Stimulated activated memory B cell treated with anti-CD40 and anti-IgM and Interleukin-4, amounts not matched to agents 10 μg/mL and 1 μg/mL and 100 μg/mL, for 72 hours (primary cell): ENCODE measurements at places on chromosomes 1 and 21.
A peak's percentile ranks its signal among the peaks of the same experiment; 100 is the strongest.

DNA sequence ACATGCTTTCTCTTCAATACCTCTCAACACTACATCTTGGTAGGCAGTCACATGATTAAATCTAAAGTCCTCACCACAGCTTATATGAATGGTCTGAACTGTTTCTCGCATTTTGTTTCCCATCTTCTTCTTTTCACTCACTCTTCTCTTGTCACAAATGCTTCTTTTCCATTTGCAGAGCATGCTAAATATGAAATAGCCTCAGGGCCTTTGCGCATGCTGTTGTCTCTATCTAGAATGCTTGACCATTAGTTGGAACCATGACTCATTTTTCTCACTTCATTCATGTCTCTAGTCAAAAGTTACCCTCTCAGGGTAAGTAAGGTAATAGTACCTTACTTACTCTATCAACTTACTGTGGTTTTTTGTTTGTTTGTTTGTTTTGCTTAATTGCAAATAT lies 239.7 kb downstream of the PTPRC start:
- no peak for ATAC-seq

- no peak for ATAC-seq
Observed at GRCh38 chr1:183148599-183148998, 37.5 kb upstream of the LAMC2 start.

DNA sequence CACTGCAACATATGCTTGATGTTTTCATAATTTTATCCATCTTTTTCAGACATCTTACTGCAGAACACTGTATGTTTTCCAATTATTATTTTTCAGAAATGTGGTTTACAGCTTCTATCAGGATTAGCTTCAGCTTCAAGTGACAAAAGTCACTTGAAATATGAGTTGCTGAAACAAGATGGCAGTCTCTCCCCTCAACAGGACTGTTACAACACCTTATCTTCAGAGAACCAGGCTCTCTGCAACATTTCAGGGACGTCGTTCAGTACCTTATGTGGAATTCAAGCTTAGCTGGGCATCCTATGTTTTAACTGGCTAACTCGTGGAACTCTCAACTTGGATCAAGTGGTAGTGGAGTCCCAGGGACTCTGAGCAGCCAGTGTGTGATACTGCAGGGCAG lies 2.0 kb upstream of the UBE2G2 start:
- no peak for ATAC-seq

DNA sequence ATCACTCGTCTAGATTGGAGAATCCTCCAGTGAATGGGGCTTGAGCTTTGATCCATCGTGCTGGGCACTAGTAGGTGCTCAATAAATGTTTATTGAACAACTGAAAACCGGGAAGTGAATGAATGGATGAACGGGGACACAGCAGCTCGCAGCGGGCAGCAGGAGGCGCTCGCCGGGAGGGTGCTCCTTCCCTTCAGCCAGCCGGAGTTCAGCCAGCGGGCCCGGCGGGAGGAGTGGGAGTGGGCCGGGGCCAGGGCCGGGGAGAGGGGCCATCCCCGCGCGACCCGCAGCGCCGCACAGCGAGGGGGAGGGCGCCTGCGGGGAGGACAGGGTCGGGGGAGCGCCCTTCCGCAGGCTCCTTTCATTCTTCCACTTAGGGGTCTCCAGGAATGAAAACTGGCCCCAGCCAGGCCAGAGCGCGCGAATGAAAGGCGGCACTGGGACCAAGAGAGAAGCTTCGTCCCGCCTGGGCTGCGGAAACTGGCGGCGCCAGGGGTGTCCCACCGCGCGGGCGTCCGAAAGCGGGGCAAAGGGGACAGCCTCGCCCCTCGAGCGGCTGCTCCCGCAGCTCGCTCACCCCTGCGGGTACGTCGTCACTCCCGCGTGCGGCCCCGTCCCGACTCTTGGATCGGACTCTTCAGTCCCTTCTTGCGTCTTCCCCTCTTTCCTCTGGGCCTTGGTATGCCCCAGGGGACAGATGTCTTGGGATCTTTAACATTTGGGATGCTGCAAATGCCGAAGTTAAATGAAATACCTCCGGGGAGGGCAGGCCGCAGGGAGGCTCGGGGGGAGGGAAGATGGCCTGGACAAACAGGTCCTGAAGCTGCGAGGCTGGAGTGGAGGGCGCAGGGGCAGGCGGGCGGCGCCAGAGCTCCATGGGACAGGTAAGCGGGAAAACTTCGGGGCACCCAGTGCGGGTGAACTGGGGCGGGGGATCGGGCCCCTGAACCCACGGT lies 3.6 kb upstream of the INAVA start:
- no peak for ATAC-seq

- no peak for ATAC-seq
Observed at GRCh38 chr1:230429067-230429735, 3.1 kb upstream of the PGBD5 start.

DNA sequence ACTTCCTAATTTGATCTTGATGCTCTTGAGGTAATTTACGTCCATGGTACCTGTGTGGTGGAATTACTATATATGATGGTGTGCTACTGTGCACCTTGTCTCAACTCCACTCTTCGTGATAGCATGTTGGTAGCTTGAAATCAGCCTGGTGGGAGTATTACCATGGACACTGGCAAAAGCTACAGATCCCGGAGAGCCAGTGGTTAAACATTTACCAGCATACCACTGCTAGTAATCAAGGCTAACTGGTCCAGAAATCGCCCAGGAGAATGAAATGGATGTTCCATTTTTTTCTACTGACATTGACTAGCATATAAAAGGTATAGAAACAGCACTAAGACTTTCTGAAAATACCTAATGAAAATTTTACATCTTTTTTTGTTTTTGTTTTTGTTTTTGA lies 30.6 kb downstream of the ELK4 start:
- ATAC-seq = no peak

GRCh38 chr1:89407360-89407759 lies 43.5 kb downstream of the GBP6 start:
- ATAC-seq = no peak

DNA sequence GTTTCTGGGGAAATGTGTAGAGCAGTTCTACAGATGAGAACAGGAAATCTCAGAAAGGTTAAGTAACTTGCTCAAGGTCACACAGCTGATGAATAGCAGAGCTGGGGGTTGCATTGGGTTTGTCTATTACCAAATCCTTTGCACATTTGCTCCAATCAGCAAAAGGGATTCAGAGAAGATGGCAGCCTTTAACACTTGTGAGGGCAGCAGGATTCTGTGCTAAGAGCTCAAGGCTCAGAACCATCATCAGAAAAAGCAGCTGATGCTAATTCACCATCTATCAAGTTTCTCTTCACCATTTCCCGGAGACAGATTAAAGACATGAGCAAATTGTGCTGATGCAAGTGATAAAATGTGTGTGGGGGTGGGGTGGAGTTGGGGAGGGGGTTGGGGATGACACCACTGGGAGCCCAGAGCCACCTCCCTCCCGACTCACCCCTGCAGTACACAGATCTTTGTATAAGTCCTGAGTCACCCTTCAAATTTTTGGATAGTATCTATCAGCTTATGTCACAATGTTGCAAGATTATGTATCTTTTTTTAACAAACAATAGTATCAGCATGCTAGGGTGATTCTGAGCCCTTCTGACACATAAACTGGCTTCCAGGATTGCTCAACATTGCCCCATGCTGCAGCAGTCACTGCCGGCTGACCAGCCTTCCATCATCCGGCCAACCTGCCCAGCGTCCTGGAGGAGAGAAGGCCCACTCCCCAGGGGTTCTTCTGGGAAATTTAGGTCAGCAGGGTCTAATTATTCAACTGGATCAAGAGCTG lies 2.8 kb upstream of the SPSB1 start:
- no peak for ATAC-seq

DNA sequence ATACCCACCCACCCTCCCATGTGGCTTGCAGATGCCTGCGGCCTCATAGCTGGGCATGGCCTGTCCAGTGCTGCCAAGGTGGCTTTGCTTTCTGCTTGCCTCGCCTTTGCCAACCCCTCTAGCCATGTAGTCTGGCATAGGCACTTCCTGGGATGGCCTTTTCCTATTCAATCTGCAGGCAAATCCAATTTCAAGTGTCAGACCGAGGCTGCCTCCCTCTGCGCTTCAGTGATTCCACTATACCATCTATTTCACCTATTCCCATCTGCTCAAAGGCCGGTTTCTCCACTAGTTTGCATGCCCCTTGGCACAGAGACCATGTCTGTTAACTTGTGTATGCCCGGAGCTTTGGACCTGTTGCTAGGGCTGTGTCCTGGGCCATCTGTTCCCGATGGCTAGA lies 3.8 kb upstream of the ZBTB21 start:
- ATAC-seq = no peak

- ATAC-seq = peak; percentile 91
Observed at GRCh38 chr1:43650310-43651085, 549 bp downstream of the KDM4A start.
